M059J (cell line): ENCODE measurements at places on chromosomes 11 and 22.

DNA sequence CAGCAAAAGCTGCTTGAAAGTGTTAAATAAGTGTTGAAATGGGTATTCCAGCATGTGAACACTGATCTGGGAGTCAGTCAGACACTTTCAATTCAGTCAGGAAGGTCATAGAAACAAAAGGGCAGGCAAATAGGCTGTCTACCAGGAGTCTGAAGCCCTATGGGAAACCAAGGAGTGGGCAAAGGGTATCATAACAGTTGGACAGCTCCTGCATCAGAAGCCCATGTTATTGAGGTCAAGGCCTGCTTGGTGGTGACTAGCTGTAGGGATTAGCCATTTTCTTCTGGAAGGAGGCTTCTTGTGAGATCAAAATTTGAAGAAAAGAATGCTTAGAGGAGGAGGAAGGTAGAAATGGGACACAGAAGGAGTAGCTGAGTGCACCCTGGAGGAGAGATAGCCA is 97.3 kb downstream of the STIM1 start:
- DNase-seq = peak; percentile 20

- no peak for DNase-seq
Measured at GRCh38 chr22:48259991-48260670, 1497.7 kb downstream of the TBC1D22A start.

DNA sequence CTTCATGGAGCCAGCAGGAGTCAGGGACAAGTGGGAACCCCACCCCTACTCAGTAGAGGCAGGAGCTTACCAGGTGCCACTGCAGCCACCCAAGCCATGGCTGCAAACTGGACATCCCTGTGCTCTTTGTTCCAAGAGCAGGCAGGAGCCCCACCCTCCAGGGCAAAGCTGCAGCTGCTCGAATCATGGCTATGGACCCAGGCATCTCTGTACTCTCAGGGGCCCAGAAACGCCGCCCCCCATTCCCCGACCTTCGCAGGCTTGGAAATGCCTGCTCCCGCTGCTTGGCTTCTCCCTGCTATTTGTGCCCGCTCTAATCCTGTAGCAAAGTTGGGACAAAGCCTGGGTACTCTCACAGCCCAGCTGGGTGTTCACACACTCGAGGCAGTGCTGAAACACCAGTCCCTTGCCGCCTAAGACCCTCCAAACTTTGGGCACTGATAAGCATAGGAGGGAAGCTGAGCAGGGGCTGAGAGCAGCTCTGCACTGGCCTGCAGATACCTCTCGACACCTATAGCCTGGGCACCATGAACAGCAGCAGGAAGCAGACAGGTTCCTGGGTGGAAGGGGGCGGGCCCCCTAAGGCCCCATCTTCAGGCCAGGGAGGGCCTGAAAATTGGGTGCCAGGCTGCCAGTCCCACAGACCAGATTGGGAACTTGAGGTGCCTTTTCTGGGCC is 402.4 kb downstream of the LRRC4C start:
- no peak for DNase-seq

DNA sequence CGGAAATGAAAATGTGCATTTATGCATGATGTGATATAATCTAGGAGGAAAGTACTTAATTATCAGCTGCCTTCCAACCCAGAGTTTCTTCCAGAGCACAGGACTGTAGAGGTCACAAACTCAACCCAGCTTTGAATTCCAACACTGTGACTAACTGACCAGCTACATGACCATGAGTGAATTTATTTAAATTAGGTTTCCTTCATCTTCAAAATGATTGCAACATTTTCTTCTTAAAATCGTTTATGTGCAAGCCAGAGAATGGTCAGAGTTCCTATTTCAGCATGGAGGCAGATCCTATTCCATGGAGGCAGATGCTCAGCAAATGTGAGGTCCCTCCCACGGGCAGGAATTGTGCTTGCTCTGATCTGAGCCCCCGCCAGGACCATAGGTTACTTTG is 42.4 kb downstream of the OSBP start:
- peak; percentile 91 for DNase-seq

DNA sequence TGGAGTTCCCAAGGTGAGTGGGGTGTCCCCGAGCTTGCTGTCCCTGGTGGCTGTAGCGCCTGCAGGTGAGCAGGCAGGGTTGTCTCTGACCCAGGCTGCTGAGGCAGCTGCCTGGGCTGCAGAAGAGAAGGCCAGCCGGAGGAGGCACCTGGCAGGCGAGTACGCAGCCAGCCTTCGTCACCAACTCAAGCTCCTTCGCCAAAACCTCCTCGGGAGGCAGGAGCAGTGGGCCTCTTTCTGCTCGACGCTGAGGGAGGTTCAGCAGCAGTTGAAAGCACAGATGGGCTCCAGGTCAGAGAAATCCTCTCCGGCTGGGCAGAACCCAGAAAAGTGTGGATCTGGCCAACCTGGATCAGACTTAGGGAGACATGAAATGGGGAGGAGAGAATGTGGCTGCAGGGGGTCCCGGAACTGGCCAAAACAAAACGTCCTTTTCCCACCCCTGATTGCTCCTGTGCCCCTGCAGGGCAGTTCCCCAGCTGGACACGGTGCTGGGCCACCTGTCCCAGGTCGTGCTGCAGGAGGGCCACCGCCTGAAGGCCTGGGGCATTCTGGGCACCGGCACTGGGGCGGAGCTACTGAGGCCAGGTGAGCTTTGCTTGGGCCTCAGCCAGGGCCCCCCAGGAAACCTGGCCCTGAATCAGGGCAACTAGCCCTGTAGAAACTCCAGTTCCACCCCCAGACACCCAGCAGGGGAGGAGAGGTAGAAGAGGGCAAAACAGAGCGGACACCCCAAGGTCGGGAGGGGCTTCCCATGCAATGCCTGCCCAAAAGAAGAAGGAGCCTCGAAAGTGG is 56.7 kb downstream of the BTG4 start:
- no peak for DNase-seq

DNA sequence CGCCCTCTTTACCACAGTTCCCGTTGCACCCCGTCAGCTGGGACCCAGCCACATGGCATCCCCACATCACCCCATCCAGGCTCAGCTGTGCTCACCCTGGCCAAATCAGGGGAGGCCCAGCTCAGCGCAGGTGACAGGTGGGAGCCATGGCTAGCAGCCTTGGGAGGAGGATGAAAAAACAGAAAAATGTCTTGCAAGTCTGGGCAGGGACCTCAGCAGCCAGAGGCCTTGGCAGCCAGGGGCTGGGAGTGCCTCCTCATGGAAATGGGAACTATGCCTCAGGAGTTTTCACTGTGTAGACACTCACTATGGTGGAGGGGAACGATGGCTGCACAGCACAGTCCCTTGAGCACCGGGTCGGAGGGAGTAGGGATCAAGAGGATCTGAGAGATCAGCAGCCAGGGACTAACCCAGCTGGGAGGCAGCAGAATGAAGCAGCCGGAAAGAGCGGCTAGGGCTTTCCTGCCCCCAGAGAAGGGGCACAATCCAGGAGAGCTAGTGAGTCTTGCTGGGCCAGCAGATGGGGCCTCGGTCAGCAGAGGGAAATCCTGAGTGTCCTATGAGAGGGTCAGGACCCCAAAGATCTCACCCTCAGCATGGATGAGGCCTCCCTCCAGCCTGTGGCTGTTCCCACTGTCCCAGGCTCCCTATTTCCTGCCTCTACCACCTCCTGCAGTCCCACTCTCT is 6.2 kb upstream of the FTH1 start:
- no peak for DNase-seq

- peak; percentile 66 for DNase-seq
Measured at GRCh38 chr22:29369460-29369859, 18.9 kb downstream of the AP1B1 start.

DNA sequence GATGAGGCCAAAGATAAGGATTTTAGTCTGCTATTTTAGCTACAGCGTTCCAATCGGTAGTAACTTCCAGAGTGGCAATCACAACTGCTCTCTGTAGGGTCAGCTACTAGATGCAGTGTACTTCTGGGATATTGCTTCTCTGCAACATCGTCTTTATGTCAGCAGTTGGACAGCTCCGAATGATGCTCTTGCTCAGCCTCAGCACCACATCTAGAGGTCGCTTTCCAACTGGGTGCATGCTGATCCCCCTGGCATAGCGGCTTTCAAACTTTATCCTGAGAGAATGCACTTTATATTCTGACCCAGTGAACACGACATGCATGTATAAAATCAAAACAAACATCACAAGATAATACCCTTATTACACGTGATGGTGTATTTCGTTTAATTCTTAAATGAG is 219.6 kb downstream of the C11orf87 start:
- DNase-seq = peak; percentile 33

- no peak for DNase-seq
Measured at GRCh38 chr11:102223859-102224258, 93.4 kb upstream of the BIRC3 start.

DNA sequence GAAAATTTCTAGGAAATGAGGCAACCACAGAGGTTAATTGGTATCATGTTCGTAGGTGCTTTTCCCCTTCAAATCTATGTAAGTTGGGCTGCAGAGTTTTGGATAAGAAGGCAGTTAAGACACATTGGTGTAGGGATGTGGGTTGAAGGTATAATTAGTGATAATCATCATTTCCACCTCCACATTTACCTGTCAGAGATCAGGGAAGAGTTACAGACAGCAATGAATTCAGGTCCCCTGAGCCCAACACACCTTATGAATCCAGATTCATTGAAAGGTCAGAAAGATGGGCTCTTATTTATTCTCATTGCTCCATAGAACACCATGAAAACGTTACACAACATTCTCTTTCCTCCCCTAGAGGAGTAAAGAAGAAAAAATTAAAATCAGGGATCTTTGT is 308.7 kb downstream of the C11orf87 start:
- no peak for DNase-seq

- DNase-seq = peak; percentile 83
Measured at GRCh38 chr11:6473451-6474412, at the start of gene TRIM3. TRIM3 (minus strand) TSS chr11:6473941; CDS start chr11:6465695, 8,246 bp downstream.

DNA sequence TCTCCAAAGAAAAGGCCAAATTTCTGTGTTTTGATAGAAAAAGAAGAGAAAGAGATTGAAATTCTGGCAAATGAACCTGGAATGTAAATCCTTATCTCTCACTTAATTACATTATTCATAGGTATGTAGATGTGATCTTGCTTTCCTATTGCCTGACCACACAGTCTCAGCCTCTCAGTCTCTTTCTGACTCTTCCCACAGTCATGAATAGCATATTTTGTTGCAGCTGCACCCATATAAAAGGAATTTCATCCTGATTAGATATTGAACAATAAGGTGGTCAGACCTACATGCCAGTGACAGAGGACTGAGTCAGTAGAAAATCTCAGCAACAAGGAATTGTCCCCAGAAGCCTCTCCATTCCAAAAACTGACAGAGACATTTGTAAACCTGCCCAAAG is 62.9 kb upstream of the LRRC4C start:
- DNase-seq = peak; percentile 73

GRCh38 chr11:128550261-128550821 is 37.0 kb downstream of the ETS1 start:
- DNase-seq = no peak

GRCh38 chr11:67179892-67180490 is 60.9 kb downstream of the KDM2A start:
- peak; percentile 74 for DNase-seq
